Suppressor macrophage treated with lipopolysaccharide for 1 hour (primary cell): ENCODE measurements at places on chromosomes 1 and 21.

DNA sequence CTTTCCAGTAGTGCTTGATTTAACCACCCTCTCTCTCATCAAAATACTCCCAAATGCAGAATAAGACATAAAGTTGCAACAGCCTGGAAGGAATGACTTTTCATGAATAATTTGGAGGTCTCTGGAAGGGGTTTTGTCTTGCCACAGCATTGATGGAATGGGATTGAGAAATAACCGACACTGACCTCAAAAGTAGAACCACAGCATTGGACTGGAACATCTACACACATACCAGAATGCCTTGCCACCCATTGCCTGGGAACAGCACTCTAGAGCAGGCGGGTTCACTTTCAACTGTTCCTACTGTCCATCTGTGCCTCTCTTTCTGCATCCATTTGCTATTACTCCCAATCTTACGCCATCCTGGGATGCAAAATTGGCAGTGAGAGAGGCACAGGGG is 149.1 kb upstream of the USP24 start:
- DNase-seq, result no peak

GRCh38 chr1:6535214-6535613 is 19.1 kb downstream of the NOL9 start:
- DNase-seq, result peak; percentile 22

DNA sequence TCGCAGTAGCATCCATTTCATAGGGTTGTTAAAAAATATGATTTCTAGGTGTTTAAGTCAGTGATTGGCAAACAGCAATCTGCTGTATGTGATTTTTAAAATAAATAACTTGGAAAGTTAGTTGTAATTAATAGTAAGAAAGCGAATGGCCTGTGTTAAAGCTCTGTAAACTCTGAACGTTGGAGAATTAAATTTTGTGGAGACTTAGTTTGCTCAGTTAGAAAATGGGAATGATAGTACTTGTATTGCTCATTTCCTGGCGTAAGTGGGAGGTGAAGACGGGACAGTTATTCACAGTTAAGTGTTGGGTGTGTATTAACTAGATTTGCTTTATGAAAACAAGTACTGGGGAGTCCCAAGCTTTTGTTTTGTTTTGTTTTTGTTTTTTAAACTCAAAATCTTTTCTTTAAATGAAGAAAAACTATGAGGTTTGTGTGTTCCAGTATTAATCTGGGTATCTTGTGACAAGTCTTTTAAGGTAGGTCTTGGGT is 995 bp downstream of the CACYBP start:
- DNase-seq, result peak; percentile 40

DNA sequence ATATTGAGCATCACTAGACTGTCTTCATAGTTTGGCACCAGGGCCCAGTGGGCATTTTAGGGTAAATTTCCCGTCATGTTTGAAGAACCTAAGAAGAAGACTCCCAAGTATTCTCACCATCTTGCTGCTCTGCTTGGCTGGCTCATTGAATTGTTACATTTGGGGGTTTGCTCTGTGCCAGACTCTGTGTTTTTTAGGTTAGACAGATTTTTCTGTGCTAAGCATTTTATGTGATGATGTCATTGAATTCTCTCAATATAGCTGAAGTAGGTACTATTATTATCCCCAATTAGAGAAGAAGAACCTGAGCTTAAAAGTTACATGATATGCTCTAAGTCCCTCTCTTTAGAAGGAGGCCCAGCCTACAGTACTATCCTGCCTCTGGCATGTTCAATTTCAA is 28.0 kb upstream of the DNASE2B start:
- no peak for DNase-seq

DNA sequence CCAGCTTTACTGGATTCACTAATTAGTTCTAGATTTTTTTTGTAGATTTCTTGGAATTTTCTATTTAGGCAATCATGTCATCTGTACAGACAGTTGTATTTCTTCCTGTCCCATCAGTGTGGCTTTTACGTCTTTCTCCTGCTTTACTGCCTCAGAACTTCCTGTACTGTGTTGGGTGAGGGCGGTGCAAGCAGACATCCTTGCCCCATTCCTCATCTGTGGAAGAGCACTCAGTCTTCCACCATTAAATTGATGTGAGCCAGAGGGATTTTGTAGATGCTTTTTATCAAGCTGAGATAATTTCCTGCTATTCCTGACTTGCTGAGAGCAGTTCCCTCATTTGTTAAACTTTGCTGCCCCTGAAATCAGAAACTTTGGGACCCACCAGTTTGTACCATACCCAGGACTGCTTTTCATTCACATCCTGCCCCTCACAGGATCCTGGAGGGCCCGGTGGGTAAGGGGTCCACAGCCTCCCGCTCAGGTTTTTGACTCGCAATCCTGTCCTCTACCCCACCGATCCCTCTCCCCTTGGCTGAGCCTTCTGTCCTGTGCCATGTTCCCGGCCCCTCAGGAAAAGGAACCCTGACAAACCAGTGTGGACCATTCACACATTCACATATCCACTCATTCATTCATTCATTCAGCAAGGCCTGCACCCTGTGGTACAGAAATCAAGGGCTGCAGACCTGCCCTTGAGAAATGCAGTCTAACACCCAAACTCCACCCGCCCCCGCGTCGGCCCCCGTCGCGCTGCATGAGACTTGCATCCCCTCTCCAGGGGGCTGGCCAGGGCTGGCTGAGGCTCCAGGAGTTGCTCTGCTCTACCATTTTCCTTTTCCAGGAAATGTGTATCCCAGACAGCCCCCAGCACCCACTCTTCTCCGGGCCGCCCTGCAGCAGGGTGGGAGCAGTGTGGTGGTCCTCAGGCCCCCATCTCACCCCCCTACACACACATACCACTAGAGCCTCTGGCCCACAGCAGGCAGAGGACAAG is 246.5 kb upstream of the VAMP3 start:
- no peak for DNase-seq

DNA sequence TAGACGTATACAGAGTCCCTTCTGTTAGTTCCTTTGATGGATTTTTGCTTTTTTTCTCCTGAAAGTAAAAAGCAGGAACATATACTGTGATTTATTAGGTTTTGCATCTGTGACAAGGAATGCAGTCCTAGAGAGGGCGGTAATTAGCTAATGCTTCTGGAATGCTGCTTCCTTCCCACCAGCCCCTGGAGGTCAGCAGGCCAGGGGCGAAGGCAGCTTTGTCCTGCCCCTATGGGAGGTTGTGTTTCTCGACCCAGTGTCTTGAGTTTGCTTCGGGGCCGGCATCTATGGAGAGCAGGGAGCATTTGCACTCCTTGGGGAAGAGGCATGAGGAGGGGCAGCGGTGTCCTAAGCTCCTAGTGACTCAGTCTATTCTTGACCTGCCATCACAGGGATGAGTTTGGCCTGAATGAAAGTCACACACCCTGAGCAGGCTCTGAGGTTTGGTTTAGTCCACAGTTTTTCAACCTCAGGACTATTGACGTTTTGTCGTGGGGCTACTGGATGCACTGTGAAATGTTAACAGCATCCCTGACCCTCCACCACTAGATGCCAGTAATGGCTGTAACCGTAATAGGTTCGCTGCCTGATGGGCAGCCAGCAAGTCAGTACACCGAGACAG is 85.0 kb upstream of the KCNJ15 start:
- DNase-seq, result no peak

DNA sequence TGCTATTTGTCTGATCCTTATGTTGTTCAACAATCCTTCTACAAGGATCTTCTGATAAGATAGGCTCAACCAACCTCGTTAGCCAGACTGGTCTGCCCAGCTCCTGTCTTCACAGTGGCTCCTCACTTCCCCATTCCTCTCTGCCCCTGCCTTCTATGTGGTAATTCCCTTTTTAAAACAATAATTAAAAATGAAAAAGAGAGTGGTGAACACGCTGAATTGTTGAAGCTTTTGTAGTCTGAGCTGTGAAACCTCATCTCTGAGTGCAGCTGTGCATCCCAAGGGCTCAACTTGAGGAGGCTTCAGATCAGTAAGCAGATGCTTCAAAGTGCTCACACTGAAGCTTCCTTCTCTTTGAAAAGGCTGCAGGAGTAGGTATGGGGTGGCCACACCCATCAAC is 70.7 kb upstream of the JUN start:
- DNase-seq, result peak; percentile 56

DNA sequence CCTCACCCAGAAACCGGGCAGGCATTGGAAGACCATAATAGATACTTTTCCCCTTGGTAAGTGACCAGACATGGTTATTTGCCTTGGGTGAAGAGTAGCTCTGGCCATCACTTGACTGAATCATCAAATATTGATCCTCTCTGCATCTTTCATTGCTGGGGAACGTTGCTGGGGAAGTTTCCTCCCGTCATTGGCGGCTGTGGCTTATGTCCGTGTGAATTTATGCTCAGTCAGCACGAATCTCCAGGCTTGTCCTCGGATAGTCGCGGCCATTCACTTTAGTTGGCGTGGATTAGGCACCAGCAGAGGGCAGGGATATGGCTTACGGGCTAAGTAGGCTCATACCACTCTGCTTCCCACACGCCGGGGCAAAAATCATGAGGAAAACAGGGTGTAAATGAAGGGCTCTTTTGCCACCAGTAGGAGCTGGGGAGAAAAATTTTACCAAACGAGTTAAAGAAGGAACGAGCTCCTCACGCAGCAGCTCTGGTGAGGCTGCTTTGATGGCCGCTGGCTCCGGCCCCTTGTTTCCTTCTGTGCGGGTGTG is 473.4 kb downstream of the CAMTA1 start:
- no peak for DNase-seq

GRCh38 chr1:65009724-65010420 is 43.5 kb upstream of the JAK1 start:
- DNase-seq, result peak; percentile 43

DNA sequence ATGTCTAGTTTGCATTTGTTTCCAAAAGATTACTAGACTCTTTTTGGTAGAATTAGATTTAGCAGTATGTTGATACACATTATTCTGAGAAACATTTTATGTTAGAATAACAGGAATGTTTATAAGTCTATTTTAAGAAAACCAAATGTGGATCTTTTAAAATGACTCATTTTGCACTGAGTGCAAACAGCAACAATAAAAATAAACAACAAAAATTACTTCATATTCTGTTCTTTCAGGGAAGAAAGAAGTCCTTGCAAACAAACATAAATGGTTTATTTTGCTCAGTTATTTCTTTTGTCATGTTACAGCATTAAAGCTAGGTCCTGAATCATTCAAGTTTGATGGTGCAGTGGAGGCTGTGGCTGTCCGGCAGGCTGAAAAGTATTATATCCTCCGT is 106.8 kb upstream of the TENT5C start:
- no peak for DNase-seq

GRCh38 chr1:43199093-43199726 is 27.1 kb downstream of the CFAP57 start:
- DNase-seq, result no peak

DNA sequence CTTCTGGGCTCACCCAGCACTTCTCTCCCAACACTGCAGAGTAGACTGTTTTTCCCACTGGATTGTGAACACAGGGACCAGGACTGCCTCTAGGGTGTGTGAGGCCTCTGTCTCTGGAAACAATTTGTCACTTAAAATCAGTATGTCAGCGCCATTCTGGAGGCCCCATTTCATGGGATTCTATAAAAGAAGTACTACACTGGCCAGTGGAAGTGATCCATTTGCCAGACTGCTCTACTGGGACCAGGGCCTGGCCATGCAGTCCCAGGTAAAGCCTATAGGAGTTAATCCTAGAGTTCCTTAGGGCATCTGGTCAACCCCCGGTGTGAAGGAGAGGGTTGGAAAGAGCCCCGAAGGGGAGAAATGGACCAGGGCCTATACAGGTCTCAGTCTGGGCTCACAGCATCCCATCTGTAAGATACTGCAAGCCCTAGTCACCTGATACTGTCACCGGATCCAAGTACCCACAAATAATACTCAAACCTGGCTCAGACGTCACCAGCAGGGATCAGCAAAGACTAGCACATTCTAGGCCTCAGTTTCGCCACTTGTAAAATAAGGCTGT is 245.0 kb downstream of the FOXD2 start:
- no peak for DNase-seq

DNA sequence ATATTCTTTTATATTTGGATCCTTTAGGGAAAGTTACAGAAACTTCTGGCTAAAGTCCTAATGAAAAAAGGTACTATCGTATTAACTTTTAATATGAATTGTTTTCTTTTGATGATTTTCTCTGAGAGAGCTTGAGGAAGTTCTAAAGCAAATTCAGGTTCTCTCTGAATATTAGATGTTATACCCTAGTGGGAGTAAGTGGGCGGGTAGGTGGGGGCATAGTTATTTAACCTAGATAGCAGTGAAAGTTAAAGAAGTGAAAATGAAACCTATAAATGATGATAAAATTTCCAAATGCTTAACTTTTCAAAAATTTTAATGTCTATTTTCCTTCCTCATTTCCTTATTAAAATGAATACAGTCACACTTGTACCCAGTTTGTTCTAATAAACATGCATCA is 26.2 kb upstream of the B3GALT2 start:
- DNase-seq, result peak; percentile 11

DNA sequence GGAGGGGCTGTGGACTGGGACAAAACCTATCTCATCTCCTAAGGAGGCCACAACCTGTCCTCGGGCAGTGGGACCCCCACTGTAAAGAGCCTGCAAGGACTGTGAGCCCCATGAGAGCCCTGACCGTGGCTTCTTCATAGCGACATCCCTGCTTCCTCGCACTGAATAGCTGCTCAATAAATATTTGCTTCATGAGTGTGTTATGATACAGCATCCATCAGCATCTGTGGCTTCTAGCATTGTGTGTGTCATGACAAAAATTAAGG is 40.5 kb upstream of the CSF3R start:
- DNase-seq, result no peak

- peak; percentile 35 for DNase-seq
Measured at GRCh38 chr1:206471415-206471801, 1.1 kb downstream of the IKBKE start.

- DNase-seq, result no peak
Measured at GRCh38 chr1:46343351-46343695, 2.7 kb downstream of the NSUN4 start.
